Stimulated activated CD8-positive, alpha-beta memory T cell treated with anti-CD3 and anti-CD28 coated beads, Interleukin-12 subunit alpha, Interleukin-12 subunit beta, amount 100 ng/mL, for 4 hours (primary cell): ENCODE measurements at places on chromosomes 7 and 10.

DNA sequence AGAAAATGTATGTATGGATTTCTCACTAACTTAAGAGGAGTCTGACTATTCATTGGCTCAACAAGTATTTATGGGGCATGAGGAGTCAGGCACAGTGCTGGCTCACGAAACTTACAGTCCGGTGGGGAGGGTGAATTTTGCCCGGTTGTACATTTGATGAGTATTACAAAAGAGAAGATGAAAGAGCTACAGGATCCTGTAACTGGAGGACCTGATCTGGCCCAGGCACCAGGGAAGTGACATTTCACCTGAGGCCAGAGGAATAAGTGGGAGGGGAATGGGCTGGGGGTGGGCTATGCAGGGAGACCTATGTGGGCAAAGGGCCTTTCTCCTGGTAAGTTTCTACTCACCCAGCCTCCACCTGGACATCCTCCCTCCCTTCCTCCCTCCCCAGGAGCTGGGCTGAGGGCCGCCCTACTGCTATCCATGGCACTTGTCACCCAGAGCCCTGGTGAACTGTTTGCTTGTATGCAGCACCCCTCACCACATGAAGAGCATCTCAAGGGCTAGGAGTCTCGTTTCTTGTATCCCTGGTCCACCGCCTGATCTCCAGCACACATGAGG, 101.1 kb upstream of the ZNF438 start:
- no peak for DNase-seq

GRCh38 chr7:139886206-139886605, 57.1 kb downstream of the TBXAS1 start:
- DNase-seq, result no peak

DNA sequence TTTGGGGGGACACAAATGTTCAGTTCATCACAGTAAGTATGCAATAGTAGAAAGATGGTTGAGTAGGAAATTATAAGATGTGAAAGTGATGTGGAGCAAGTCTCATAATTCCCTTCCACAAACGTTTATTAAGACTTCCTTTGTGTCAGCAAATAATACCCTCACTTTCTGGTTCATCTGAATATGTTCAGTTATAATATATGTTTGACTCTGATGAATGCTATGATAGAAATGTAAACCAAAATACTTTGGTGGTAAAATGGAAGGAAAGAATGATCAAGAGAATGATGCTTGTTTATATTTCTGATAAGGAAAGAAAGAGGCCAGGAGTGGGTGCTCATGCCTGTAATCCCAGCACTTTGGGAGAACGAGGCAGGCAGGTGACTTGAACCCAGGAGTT, 111.7 kb upstream of the PLXDC2 start:
- no peak for DNase-seq

GRCh38 chr7:39525926-39526325, 40.3 kb upstream of the YAE1 start:
- DNase-seq, result no peak

DNA sequence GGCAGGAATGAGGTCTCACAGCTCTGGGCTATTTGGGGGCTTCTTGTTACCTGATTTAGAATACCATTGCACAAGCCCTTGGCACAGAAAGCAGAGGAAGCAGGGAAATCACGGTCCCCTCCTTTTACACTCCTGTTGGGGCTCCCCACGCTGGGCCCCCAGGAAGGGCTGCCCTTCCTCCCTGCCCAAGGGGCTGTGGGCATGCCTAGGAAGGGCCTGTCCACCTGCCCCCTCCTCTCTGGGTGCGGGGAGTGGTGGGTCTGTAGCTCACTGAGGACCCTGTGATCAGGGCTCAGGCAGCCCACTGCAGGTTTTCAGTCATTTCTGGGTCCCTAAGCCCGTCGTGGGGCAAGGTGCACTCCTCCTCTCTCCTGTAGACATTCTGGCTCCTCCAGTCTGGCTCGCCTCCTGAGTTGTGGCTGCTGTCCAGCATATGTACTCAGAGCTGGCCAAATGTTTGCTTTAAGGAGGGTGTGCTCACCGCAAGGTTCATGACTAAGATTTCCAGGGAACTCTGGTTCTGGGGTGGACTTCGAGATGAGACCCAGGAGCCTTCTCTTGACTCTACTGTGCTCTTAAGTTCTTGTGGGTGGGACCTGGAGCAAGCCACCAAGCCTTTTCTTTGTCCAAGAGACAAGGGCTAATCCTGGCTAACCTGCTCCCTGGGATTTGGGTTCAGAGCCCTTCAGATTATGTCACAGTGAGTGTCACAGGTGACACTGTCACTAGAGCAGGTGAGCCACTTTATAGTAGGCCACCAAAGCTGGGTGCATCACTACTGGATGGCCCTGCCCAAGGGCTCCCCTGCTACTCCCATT, 56.0 kb downstream of the TACR2 start:
- no peak for DNase-seq

DNA sequence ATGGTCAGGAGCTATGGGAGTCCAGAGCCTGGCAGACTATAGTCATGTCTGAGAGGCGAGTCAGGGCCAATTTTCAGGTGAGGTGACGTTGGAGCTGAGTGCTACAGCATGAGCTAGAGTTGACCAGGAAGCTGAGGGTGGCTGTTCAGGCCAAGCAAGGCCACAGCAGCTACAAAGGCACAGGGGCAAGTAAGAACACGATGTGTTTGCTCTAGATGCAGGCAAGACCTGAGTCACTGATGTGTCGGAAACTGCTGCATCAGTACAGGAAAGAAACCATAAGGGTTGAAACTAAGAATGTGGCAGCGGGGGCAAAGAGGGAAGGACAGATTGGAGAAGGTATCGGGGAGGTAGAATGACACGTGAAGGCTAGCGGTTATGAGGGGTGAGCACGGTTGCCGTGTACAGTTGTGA, 11.8 kb upstream of the RRP12 start:
- no peak for DNase-seq

DNA sequence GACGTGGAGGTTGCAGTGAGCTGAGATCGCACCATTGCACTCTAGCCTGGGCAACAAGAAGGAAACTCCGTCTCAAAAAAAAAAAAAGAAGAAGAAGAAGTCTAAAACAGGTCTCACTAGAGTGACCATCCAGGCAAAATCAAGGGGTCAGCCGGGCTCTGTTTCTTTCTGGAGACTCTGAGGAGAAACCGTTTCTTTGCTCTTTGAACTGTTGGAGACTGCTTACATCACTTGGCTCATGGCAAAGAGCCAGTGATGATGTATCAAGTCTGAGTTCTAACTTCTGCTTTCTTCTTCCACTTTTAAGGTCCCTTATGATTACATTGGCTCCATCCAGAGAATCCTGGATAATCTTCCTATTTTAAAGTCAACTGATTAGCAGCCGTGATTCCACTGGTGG, 306.8 kb downstream of the WDR11 start:
- DNase-seq, result no peak

DNA sequence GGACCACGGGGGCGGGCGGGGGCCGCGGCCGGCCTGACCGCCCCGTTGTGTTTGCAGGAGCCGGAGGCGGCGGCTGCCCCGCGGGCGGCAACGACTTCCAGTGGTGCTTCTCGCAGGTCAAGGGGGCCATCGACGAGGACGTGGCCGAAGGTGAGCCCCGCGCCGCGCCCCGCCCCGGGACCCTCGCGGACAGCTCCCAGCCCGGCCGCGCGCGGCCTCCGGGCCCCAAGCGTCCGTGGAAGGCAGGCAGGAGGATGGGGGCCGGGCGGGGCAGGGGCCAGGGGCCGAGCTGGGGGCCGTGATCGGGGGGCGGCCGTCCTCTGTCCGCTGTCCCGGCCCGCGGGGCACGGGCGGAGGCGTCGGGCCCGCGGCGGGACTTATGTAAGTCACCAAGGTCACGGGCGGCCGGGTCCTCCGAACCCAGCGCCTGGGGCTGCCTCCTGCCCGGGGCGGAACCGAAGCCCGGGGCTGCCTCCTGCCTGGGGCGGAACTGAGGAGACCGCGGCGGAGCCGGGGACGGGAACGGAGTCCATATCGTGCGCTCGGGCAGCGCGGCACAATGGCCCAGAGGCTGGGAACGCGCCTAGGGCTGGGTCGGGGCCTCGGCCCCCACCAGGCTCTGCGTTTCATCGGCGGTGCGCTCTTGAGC, 497 bp downstream of the PPP2R2D start:
- peak; percentile 32 for DNase-seq

DNA sequence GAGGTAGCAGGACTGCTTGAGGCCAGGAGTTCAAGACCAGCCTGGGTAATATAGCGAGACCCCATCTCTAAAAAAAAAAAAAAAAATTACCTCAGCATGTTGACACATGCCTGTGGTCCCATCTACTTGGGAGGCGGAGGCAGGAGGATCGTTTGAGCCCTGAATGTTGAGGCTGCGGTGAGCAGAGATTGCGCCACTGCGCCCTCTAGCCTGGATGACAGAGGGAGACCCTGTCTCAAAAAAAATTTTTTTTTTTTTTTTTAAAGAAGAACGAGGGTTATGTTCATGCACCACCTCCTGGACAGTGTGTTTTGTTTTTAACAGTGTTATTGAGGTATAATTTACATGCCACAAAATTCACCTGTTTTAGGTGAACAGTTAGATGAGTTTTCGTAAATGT, 51.1 kb upstream of the SEPHS1 start:
- DNase-seq, result no peak

DNA sequence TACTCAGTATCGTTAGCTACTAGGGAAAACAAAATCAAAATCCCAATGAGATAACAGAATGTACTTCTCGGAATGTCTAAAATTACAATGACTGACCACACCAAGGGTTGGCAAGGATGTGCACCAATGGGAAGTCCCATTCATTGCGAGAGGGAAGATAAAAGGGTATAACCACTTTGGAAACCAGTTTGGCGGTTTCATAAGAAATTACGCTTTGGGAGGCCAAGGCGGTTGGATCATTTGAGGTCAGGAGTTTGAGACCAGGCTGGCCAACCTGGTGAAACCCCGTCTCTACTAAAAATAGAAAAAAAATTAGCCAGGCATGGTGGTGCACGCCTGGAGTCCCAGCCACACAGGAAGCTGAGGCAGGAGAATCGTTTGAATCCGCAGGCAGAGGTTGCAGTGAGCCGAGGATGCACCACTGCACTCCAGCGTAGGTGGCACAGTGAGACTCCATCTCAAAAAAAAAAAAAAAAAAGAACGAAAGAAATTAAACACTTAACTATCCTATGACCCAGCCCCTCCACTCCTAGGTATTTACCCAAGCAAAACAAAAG, 7.6 kb downstream of the HACD1 start:
- DNase-seq, result no peak

GRCh38 chr10:73522263-73522662, 26.4 kb upstream of the PPP3CB start:
- DNase-seq, result no peak

GRCh38 chr7:105130580-105130979, 116.6 kb downstream of the KMT2E start:
- no peak for DNase-seq

- no peak for DNase-seq
These were observed 27.6 kb downstream of the AMZ1 start for GRCh38 chr7:2715341-2716231.

GRCh38 chr7:47672977-47673381, 91.1 kb upstream of the TNS3 start:
- DNase-seq, result no peak

DNA sequence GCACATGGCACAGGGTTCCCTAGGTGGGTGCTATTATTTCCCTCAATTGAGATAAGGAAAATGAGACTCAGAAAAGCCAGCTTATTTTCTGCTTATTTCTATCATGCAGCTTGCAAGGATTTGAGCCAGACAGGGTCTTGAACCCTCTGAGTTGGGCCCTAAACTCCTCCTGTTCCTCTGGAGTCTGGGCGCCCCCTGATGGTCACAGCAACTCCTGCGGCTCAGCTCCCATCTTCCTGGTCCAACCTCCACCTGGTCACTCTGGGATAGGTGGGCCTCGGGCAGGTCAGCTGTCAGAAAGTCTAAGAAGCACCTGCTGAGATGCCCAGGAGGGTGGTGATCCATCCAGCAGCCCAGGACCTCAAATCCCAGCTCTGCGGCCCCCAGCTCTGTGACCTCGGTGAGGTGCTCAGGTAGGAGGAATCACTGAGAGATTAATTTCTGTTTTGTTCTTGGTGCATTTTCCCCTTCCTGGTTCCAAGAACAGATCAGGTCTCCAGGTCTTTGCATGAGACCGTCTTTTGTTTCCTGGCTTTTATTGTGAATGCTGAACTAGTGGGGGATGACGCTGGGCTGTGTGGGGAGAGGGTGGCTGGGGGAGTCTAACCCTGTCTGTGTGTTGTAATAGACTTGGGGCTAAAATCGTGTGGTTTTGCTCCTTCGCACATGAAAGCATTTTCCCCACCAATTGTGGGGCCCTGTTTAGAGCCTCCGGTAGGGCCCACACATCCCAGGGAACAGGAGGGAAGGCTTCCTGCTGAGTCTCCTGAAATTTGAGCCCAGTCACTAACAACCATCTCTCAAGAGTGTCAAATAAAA, 32.8 kb downstream of the TMEM130 start:
- DNase-seq, result no peak

DNA sequence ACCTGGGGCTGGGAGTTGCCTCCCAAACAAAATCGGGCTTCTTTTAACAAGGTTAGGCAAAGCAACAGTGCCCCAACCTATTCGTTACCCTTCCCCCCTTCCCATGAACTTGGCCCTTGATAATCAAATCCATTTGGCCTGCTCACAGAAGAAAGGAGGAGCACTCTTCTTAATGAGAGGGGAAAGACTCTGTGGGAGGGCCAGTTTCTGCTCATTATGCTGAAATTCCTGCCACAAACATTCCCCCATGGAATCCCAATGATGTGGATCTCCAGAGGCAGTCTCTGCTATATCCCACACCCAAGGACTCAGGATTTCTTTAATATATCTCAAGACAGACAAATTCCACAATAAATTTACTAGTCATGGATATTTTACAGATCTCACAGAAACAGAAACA, 43.0 kb downstream of the LSM5 start:
- DNase-seq, result no peak

DNA sequence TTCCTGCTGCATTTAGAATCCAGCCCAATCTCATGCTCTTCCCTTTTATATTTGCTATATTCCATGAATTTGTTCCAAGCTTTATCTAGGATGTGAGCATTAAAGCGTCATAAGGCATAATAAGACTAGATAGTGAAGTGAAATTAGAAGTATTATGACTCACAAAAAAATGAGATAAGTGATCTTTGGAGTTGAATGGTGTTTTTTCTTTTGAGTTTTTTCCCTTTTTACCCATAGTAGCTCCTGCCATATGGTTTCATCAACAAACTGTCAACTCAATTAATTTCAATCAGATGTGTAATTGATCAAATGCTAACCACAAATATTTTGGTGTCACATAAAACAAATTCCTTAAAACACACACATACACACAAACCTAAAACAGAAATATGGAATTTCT, 17.0 kb downstream of the KLHDC10 start:
- no peak for DNase-seq

DNA sequence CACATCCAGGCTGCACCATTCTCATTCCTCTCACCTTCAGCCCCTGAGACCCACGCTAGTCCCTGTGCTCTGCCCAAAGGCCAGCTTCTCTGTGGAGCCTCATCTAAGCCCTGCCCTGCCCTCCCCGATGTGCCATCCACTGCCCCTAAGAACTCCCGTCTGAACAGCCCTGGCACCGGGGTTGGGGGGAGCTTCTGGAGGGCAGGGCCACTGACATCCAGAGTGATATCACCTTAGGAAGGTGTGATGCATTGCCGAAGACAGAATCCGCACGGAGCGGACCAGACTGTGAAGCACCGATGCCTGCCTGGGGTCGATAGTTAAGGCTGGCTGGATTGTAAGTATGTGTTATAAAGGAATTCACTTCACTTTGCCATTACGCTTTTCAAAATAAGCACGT, 511.0 kb downstream of the PTPRN2 start:
- no peak for DNase-seq
